ENCODE measurements at places on chromosomes 3 and 15. TPM values are rescaled to one million over a fixed set of nuclear protein-coding genes. Genes with fewer than 3 reads are reported as not detected.

NR2E3 gene
- total RNA-seq, result 0.20 TPM

EXD1 gene
- not detected for total RNA-seq

LNP1 gene
- 2.9 TPM for total RNA-seq

ITPKA gene
- 0.91 TPM for total RNA-seq

NAALADL2 gene
- 13.9 TPM for total RNA-seq

ANP32A gene
- total RNA-seq, result 58.0 TPM

PIF1 gene
- total RNA-seq, result 6.3 TPM

PSTPIP1 gene
- 4.4 TPM for total RNA-seq

CHDH gene
- total RNA-seq, result 0.03 TPM

GOLGA6C gene
- not detected for total RNA-seq

HMG20A gene
- 28.2 TPM for total RNA-seq

TP53BP1 gene
- 100 TPM for total RNA-seq

GOLGA6L7 gene
- not detected for total RNA-seq

DPPA2 gene
- total RNA-seq, result not detected

ACP3 gene
- total RNA-seq, result 0.33 TPM

IL17RE gene
- total RNA-seq, result 0.89 TPM

SCN11A gene
- total RNA-seq, result under 0.01 TPM

ULK3 gene
- total RNA-seq, result 28.5 TPM

C3orf85 gene
- total RNA-seq, result not detected

SQOR gene
- 50.1 TPM for total RNA-seq

GRAMD2A gene
- 0.46 TPM for total RNA-seq

PTH1R gene
- total RNA-seq, result 0.20 TPM

CD80 gene
- total RNA-seq, result not detected

FETUB gene
- not detected for total RNA-seq

CHRNA7 gene
- 1.2 TPM for total RNA-seq

KLHDC8B gene
- total RNA-seq, result 31.7 TPM

AADAC gene
- 1.9 TPM for total RNA-seq

POU1F1 gene
- total RNA-seq, result not detected

MANF gene
- 69.6 TPM for total RNA-seq

VIPR1 gene
- 2.2 TPM for total RNA-seq

LSAMP gene
- 1.0 TPM for total RNA-seq

SLC9C1 gene
- 0.43 TPM for total RNA-seq

CASR gene
- not detected for total RNA-seq

TM4SF18 gene
- 0.07 TPM for total RNA-seq

MESP1 gene
- total RNA-seq, result 0.26 TPM

LSG1 gene
- 25.9 TPM for total RNA-seq

PBRM1 gene
- 91.2 TPM for total RNA-seq

CSPG5 gene
- total RNA-seq, result 0.26 TPM

SLC12A1 gene
- total RNA-seq, result not detected

GRM2 gene
- 0.07 TPM for total RNA-seq

PCSK6 gene
- 1.1 TPM for total RNA-seq

Measured in smooth muscle cell of the pulmonary artery (primary cell).